ENCODE measurements at places on chromosomes 3 and 15.

DNA sequence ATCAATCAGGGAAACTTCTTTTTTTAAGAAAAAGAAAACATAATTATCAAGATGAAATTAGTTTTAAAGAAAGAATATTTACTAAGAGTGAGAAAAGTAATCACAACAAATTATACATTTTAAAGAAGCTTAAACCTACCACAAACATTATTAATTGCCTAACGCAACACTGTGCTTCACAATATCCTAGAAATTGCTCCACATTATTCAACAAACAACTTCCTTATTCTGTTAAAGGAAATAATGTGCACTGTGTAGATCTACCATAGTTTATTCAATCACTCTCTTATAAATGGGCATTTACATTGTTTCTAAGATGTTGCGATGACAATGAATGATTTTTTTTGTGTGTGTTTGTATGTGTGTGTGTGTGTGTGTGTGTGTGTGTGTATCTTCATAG lies 525.9 kb upstream of the KCNMB2 start:
- no peak for DNase-seq

- no peak for DNase-seq
These were observed 17.9 kb downstream of the TMEM40 start for GRCh38 chr3:12741209-12741608.

- DNase-seq = no peak
These were observed 270.4 kb upstream of the MDFIC2 start for GRCh38 chr3:70582803-70583202.

DNA sequence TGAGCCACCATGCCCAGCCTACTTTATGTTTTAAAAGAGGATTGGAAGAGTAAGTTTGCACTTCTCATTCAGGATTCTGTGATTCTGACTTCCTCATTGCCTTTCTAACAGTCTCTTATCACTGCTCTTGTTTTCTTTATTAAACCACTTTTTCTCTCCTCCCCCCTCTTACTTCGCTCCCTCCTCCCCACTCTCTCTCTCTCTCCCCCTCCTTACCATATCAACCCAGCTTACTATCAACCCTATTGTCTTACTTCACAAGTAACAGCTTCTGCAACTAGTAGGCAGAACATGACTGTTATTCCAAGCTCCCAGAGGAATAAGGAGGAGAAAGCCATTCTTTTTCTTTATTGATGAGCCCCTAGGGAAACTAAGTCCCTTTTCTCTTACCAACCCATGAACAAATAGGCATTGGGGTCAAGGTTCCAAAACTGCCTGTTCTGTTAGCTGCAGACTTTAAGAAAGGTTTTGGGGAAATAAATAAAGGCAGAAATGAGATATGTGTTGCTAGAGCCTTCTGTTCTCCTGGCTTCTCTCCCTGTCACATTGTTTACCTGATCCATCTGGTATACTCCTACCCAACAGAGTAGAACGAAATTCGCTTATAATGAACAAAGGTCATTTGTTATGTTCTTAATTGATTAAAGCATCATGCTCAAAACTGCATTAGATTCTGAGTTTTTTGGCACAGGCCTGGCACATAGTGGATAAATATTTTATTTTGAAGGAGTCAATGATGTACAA lies 56.4 kb upstream of the RASGRP1 start:
- no peak for DNase-seq

- no peak for DNase-seq
These were observed 49.0 kb upstream of the EPHA3 start for GRCh38 chr3:89058371-89058770.

DNA sequence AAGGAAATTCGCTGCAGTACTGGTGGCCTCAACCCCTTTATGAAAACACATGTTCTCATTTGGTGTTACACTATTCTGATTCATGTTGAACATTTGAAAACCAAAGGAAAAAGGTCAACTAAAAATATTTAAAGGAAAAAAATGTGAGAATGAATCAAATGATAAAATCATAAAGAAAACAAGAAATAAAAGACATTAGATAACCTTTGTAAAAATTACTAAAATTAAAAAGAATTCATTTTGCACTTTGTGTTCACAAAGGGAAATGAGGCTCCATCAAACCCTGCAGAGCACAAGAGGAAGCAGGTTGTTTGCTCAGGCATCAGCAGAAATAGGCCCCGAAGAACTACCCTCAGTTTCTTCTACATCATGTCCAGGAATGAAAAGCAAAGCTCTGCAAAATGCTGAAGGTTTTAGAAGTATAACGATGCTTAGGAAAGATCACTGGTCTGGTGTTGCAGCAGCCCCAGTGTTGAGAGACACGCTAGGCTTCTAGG lies 41.2 kb downstream of the MAP4 start:
- no peak for DNase-seq

DNA sequence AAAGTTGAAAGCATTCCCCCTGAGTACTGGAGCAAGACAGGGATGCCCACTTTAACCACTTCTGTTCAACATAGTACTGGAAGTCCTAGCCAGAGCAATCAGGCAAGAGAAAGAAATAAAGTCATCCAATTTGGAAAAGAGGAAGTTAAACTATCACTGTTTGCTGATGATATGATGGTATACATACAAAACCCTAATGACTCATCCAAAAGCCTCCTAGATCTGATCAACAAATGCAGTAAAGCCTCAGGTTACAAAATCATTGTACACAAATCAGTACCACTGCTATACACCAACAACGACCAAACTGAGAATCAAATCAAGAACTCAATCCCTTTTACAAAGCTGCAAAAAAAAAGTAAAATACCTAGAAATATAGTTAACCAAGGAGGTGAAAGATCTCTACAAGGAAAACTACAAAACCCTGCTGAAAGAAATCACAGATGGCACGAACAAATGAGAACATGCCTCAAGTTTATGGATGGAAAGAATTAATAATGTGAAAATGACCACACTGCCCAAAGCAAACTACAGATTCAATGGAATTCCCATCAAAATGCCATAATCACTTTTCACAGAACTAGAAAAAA lies 40.3 kb downstream of the RPL39L start:
- DNase-seq = no peak

DNA sequence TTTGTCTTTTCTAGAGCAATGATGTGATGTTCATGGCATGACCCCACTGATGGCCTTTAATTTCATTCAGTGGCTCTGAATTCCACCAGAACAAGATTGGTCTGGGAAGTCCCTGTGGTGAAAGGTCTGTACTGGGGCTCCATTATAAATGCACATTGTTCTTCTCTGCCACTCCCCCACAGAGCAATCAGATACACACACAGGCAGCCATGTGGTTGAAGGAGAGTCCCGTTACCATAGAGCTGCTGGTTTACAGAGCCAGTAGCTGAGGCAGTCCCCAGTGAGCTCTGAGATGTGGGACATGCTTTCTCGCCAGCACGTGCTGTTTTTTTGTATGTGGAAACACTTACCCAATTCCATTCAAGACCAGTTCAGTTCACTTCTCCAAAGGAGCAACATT lies 172.7 kb upstream of the TRIM42 start:
- no peak for DNase-seq

GRCh38 chr3:79368403-79368802 lies 399.4 kb downstream of the ROBO1 start:
- no peak for DNase-seq

GRCh38 chr3:57007521-57008460 lies 52.7 kb upstream of the SPATA12 start:
- DNase-seq = peak; percentile 88

- DNase-seq = peak; percentile 64
These were observed 20.2 kb upstream of the SLC6A20 start for GRCh38 chr3:45816544-45816943.

DNA sequence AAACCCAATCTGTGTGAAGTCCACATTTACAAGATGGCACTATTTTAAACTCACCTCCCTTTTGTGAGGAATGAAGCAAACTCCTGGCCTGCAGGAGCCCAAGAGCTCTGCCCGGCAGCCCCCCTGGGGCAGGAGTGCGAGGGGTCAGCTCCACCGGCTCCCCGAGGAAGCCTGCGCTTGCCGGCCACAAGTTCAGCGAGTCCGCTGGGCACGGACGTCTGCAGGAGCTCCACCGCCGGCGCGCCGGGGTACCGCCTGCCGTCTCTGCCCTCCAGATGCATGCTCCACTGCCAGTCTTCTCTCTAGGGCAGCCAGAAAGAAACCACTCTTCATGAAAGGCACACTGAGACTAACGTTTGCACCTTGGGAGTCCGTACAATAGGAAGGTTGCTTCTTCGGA lies 17.5 kb downstream of the OCA2 start:
- DNase-seq = no peak

- DNase-seq = peak; percentile 40
These were observed 67.8 kb upstream of the ITGA11 start for GRCh38 chr15:68499620-68500312.

GRCh38 chr15:43317566-43318184 lies 12.7 kb downstream of the LCMT2 start:
- DNase-seq = no peak

DNA sequence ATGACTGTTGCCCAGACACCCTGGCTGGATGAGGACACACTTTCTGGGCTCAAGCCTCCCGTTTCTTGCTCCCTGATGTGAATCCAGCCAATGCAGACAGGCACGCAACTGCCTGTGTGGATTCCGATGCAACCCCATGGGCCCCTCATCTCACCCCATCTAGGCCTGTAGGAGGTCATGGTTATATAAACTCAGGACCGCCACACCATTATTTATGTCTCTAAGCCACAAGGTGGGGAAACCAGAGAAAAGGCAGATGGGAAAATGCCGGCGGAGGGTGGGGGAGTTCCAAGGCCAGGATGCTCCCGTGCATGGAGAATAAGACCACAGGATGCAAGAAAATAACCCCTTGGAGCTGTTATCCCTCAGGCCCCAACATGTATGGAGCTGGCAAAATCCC lies 2.0 kb downstream of the MESP1 start:
- DNase-seq = no peak

DNA sequence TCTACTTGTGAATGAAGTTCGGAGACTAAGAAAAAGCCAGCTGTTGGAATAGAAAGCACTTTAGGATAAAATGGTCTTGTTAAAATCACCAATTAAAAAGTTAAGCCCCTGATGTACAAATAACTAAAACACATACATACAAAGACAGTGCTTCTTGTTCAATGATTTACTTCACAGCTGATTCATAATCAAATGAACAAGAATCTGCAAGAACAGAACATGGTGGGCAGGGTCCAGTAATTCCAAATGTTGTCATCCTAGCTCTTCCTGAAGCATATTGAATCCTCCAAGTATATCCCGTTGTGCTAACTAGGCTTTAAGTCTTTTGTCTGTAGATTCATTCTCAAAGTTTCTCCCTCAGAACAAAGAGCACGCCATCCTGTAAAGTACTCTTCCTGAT lies 24.5 kb downstream of the NIT2 start:
- DNase-seq = no peak

DNA sequence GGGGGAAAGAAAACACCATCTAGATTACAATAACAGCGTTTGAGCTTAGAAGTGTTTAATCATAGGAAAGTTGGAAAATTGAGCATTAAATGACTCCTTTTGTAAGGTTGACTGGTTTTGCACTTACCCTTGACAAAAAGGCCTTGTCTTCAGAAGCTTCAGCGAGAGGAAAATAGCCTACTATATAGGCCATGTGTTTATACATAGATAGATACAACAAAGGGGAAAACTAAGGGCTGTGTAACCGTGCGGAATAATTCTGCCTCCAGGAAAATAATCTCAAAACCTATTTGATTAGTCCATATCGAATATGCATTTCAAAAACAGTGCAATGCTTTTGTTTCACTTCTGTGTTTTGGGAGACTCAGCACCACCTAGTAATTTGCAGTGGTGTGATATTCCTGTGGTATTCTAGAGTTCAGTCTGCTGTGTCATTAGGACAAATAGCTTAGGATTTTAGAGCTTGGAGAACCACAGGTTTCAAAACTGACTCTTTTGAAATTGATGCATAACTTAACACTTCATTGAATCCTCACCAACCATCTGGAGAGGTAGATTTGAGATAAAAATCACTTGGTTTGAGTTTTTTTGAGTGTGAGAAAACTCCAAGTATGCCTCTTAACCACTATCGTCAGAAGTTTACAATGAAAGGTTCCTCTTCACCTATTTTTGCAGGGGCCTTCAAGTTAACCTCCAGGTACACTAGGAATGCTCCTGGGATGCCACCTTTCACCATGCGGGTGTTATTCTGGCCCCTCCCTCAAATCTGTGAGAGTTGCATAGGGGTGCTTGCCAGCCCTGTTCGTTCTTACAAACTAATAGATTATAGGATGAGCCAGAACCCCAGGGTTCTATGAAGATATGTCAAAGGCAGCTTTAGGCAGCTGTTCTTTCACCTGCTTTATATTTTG lies 1.9 kb downstream of the ARHGAP31 start:
- DNase-seq = no peak

- DNase-seq = no peak
These were observed 108.1 kb downstream of the LSAMP start for GRCh38 chr3:116337229-116337628.

DNA sequence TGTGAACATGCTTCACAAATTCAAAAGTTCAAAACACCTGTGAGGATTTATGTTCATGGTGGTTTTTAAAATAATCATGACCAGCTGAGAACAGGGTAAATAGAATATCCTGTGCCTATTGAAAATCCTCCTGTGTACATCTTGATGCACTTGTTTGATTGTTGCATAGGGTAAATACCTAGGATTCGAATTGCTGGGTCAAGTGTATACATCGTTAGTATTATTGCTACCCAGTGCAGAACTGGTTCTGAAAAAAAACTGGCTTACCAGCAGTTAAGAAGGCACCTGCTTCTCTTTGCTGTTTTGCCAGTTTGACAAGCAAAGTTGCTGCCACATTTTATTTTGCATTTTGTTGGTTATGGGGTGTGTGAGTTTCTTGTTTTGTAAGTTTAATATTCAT lies 272.6 kb downstream of the CLSTN2 start:
- DNase-seq = no peak

DNA sequence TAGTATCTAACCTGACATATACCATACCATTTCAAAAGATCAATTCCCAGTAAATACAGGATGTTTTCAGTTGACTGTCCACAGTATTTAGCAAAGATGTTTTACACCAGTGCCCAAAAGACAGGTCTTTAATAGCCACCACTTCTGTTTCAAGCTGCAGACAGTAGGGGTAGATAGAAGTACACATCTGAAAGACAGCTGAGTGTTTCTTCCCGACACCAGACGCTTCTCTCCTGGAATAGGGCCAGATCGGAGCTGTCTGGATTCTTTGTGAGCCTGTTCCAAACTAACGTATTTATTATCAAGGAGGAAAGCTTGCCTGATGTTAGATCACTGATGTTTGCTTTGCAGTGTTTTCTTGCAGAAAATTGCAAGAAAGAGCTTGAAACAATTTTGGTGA lies 136.1 kb upstream of the RBMS3 start:
- DNase-seq = peak; percentile 13

DNA sequence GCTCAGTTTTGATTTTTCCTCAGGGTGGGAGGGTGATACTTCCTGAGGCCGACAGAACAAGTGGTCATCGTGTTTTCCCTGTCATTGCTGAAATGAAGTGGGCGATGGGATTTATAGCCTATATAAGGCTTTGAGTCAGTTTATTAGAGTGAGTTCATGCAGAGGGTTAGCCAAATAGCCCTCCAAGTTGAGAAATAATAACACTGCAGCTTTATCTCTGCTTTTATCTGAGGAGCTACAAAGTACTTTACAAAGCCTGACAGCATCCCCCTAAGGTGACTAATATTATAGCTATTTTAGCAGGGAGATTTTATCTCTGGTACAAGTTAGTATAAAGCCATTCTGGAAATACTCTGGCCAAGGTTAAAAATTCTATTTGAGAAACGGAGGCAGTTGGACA lies 389.6 kb downstream of the MFSD1 start:
- peak; percentile 17 for DNase-seq
